ENCODE measurements at places on chromosomes 4 and X.

- no peaks in the 10 kb centered on the region for H3K27me3 ChIP-seq
- DNase-seq: no peak
- H3K36me3 ChIP-seq: no peaks in the 10 kb centered on the region
- no peaks in the 10 kb centered on the region for H3K4me1 ChIP-seq
- H3K27ac ChIP-seq: no peak overlapping the region
- no peak overlapping the region for H3K4me3 ChIP-seq
These were observed 53.6 kb downstream of the PCDH19 start for GRCh38 chrX:100356351-100356896.

DNA sequence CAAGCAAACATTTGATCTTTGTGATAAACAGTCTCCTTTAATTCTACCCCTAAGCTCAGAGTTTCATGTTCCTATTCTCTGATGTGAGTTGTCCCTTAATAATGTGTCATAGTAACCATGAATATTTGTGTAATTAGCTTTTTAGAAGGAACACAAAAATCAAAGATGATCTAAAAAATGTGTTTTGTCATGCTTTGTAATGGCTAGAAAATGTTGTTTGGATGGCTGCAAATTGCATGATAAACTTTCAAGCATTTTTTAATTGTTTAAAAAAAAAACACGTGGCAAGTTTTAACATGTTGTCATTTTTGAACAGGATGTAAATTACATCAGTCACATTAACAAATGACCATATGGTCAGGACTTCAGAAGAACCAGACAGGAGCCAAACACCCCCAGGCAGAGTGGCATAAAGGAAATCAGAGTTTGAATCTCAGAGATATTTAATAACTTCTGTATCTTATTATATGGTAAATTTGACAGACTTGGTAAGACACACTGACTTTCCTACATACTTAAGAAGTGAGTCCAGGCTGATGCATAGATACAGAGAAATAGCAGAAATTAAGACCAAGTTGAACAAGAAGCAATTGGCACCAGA is 223.9 kb upstream of the VEGFC start:
- H3K36me3 ChIP-seq: no peaks in the 10 kb centered on the region
- no peaks in the 10 kb centered on the region for H3K4me1 ChIP-seq
- no peak overlapping the region for H3K4me3 ChIP-seq
- H3K27ac ChIP-seq: no peak overlapping the region

DNA sequence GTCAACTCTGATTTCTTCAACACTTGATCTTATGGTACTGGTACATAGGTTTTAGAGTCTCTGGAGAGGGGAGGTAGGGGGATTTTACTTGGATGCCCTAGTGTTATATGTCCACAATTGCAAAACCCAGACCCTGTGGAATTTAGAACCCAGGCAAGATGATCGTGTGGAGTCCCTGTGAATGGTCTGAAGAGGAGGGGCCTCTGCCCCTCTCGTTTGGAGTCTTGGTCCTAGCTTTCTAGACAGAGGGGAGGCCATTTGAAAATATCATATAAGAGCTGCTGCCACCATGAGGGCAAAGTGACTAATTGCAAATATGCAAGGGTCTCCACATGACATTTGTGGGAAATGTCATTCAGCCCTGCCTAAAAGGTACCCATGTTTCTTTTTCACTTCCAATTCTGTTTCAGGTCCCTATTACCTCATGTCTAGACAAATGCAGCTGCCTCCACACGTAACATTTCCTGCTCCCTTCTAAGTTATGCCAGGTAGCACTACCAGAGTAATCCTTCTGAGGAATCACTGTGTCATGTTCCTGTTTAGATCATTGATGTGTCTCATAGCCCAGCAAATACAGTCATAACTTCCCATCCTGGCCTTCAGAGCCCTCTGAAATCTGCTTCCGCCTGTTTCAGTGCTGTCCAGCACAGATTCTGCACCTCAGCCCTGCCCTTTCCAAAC is 126.8 kb downstream of the KLHL8 start:
- DNase-seq: peak; percentile 9
- no peaks in the 10 kb centered on the region for H3K27me3 ChIP-seq
- H3K4me3 ChIP-seq: no peak overlapping the region
- H3K4me1 ChIP-seq: peaks cover 13% of the 10 kb centered on the region

DNA sequence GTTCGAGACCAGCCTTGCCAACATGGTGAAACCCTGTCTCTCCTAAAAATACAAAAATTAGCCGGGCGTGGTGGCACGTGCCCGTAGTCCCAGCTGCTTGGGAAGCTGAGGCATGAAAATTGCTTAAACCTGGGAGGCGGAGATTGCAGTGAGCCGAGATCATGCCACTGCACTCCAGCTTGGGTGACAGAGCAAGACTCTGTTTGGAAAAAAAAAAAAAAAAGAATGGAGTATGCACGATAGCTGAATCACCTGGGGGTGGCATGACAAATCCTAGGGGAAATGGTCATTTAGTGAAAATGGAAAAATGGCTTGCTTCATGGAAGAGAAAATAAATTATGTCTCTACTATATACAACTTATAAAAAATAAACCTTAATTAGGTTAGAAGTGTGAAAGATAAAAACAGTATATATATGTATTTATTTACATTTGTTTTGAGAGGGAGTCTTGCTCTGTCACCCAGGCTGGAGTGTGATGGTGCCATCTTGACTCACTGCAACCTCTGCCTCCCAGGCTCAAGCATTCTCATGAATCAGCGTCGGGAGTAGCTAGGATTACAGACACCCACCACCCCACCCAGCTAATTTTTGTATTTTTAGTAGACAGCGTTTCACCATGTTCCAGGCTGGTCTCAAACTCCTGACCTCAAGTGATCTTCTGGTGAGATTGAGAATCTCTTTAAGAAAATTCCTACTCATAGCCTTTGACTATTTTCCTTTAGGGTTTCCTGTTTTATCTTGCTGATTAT is 19.3 kb upstream of the ING2 start:
- H3K4me1 ChIP-seq: no peaks in the 10 kb centered on the region
- H3K36me3 ChIP-seq: peaks cover 2% of the 10 kb centered on the region
- no peak overlapping the region for H3K4me3 ChIP-seq
- H3K27ac ChIP-seq: no peak overlapping the region
- H3K27me3 ChIP-seq: no peaks in the 10 kb centered on the region

DNA sequence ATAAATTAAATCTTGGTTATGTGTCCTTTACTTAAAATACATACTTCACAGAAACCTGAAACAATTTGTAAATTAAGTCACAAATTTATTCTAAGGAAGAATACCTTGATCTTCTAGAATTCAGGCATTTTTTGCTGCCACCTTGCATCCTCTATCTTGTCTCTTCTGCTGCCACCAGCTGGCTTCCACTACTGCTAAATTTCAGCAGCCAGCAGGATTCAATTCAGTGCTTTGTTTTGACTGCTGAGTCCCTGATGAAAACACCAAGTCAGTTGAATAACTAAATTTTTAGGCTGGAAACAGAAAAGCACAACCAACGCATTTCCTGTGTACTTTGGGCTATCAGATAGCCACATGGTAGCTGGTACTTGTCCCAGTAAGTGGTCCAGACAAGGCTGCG is 2.4 kb upstream of the MBTPS2 start:
- H3K36me3 ChIP-seq: no peaks in the 10 kb centered on the region
- H3K4me1 ChIP-seq: peaks cover 4% of the 10 kb centered on the region
- no peak overlapping the region for H3K4me3 ChIP-seq
- H3K27ac ChIP-seq: no peak overlapping the region

DNA sequence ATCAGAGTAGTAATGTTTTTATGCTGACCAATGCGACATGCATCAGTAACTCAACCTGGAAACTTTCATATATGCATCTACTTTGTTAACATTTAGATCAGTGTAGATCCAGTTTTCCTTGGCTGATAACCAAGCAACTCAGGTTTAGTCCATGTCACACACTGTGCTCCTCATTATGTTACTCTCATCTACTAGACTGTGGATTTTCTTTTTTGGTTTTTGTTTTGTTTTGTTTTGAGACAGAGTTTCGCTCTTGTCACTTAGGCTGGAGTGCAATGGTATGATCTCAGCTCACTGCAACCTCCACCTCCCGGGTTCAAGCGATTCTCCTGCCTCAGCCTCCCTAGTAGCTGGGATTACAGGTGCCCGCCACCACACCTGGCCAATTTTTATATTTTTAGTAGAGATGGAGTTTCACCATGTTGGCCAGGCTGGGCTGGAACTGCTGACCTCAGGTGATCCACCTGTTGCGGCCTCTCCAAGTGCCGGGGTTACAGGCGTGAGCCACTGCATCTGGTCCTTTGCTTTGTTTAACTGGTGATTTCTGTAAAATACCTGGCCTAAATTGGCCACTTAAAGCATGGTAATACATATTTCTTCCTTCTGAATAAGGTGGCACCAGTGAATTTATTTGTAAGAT is 48.6 kb downstream of the SMARCAD1 start:
- no peak overlapping the region for H3K4me3 ChIP-seq
- no peaks in the 10 kb centered on the region for H3K27me3 ChIP-seq
- peaks cover 24% of the 10 kb centered on the region for H3K36me3 ChIP-seq
- no peak for DNase-seq
- H3K4me1 ChIP-seq: peaks cover 3% of the 10 kb centered on the region

DNA sequence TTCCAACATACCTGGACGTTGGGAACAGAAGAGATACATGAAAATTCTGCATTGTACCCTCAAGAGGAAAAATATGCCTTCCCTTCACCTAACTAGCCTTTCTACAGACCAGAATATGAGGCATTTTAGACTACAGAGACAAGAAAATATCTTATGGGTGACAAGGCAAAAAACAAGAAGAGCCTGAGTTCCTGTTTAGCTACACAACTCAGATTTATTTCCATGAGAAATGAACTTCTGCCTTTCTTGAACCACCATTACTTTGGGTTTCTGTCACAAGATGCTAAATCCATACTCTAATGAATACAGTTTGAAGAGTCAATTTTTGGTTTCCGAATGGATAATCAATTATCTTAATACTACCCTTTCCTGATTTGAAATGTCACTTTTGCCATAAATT is 18.7 kb downstream of the RCHY1 start:
- H3K4me1 ChIP-seq: peaks cover 21% of the 10 kb centered on the region
- H3K27ac ChIP-seq: no peak overlapping the region
- H3K27me3 ChIP-seq: no peaks in the 10 kb centered on the region
- peaks cover 64% of the 10 kb centered on the region for H3K36me3 ChIP-seq

- no peak overlapping the region for H3K4me3 ChIP-seq
- H3K4me1 ChIP-seq: no peaks in the 10 kb centered on the region
- H3K36me3 ChIP-seq: no peaks in the 10 kb centered on the region
- H3K27ac ChIP-seq: no peak overlapping the region
- H3K27me3 ChIP-seq: no peaks in the 10 kb centered on the region
- DNase-seq: no peak
These were observed 294.4 kb downstream of the GPAT3 start for GRCh38 chr4:83830138-83830888.

GRCh38 chr4:15163284-15163645 is 161.0 kb downstream of the CPEB2 start:
- H3K4me1 ChIP-seq: no peaks in the 10 kb centered on the region
- DNase-seq: no peak
- no peak overlapping the region for H3K4me3 ChIP-seq
- H3K27me3 ChIP-seq: peaks cover 8% of the 10 kb centered on the region
- H3K36me3 ChIP-seq: no peaks in the 10 kb centered on the region

- H3K36me3 ChIP-seq: no peaks in the 10 kb centered on the region
- H3K27me3 ChIP-seq: no peaks in the 10 kb centered on the region
- H3K27ac ChIP-seq: no peak overlapping the region
- no peak for DNase-seq
- H3K4me3 ChIP-seq: no peak overlapping the region
- no peaks in the 10 kb centered on the region for H3K4me1 ChIP-seq
These were observed 513.8 kb upstream of the FAM241A start for GRCh38 chr4:111631215-111631999.

GRCh38 chr4:152700151-152700550 is 20.4 kb upstream of the TMEM154 start:
- no peak overlapping the region for H3K27ac ChIP-seq
- no peak overlapping the region for H3K4me3 ChIP-seq
- H3K27me3 ChIP-seq: peaks cover 8% of the 10 kb centered on the region
- DNase-seq: no peak
- peaks cover 18% of the 10 kb centered on the region for H3K4me1 ChIP-seq
- H3K36me3 ChIP-seq: no peaks in the 10 kb centered on the region

- DNase-seq: no peak
- no peaks in the 10 kb centered on the region for H3K4me1 ChIP-seq
- no peaks in the 10 kb centered on the region for H3K36me3 ChIP-seq
- H3K27ac ChIP-seq: no peak overlapping the region
- no peaks in the 10 kb centered on the region for H3K27me3 ChIP-seq
These were observed 13.7 kb downstream of the CCKAR start for GRCh38 chr4:26476545-26476944.

GRCh38 chr4:105306158-105306781 is 159.6 kb downstream of the TET2 start:
- H3K4me1 ChIP-seq: peaks cover 20% of the 10 kb centered on the region

- DNase-seq: no peak
- H3K27me3 ChIP-seq: no peaks in the 10 kb centered on the region
- H3K4me3 ChIP-seq: no peak overlapping the region
- no peaks in the 10 kb centered on the region for H3K4me1 ChIP-seq
- H3K27ac ChIP-seq: no peak overlapping the region
- no peaks in the 10 kb centered on the region for H3K36me3 ChIP-seq
These were observed 27.9 kb upstream of the UGT2B4 start for GRCh38 chr4:69523385-69524132.

DNA sequence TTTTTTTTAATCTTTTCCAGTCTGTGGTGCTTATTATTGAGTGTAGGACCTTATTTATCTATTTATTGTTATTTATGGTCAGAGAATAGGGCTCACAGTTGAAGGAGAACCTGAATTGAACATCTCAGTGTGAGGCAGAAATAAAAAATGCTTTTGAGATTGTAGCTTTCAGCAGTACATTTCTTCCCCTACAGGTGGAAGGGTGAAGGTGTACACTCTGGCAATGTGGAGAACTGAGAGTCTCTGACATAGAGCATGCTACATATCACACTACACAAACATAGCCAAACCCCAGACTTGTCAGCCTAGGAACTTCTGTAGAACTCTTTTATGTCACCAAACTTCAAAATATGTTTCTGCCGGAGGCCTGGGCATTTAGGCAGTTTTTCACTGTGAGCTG is 140.2 kb downstream of the STIM2 start:
- peaks cover 25% of the 10 kb centered on the region for H3K36me3 ChIP-seq
- DNase-seq: no peak
- H3K27me3 ChIP-seq: no peaks in the 10 kb centered on the region
- peaks cover 29% of the 10 kb centered on the region for H3K4me1 ChIP-seq

- H3K27me3 ChIP-seq: no peaks in the 10 kb centered on the region
- H3K4me3 ChIP-seq: no peak overlapping the region
- no peaks in the 10 kb centered on the region for H3K36me3 ChIP-seq
- no peaks in the 10 kb centered on the region for H3K4me1 ChIP-seq
- no peak for DNase-seq
- no peak overlapping the region for H3K27ac ChIP-seq
These were observed 25.9 kb downstream of the C4orf50 start for GRCh38 chr4:5992171-5992827.

GRCh38 chr4:6655924-6656323 is 15.4 kb downstream of the MRFAP1 start:
- H3K4me3 ChIP-seq: no peak overlapping the region
- no peak for DNase-seq
- H3K36me3 ChIP-seq: no peaks in the 10 kb centered on the region
- peaks cover 2% of the 10 kb centered on the region for H3K4me1 ChIP-seq
- no peak overlapping the region for H3K27ac ChIP-seq
- H3K27me3 ChIP-seq: peaks cover 21% of the 10 kb centered on the region

- H3K4me3 ChIP-seq: no peak overlapping the region
- no peak overlapping the region for H3K27ac ChIP-seq
- H3K36me3 ChIP-seq: no peaks in the 10 kb centered on the region
- H3K27me3 ChIP-seq: no peaks in the 10 kb centered on the region
- no peaks in the 10 kb centered on the region for H3K4me1 ChIP-seq
These were observed 200.5 kb downstream of the FAM133A start for GRCh38 chrX:93874554-93874953.

GRCh38 chr4:134078230-134078914 is 123.2 kb downstream of the PABPC4L start:
- H3K27me3 ChIP-seq: no peaks in the 10 kb centered on the region
- no peaks in the 10 kb centered on the region for H3K36me3 ChIP-seq
- no peak overlapping the region for H3K27ac ChIP-seq
- no peaks in the 10 kb centered on the region for H3K4me1 ChIP-seq
- DNase-seq: no peak
